Fibroblast of pulmonary artery (primary cell): ENCODE measurements at places on chromosomes 4 and X.

GRCh38 chr4:152577708-152578396, 42.0 kb upstream of the FBXW7 start:
- DNase-seq = no peak

DNA sequence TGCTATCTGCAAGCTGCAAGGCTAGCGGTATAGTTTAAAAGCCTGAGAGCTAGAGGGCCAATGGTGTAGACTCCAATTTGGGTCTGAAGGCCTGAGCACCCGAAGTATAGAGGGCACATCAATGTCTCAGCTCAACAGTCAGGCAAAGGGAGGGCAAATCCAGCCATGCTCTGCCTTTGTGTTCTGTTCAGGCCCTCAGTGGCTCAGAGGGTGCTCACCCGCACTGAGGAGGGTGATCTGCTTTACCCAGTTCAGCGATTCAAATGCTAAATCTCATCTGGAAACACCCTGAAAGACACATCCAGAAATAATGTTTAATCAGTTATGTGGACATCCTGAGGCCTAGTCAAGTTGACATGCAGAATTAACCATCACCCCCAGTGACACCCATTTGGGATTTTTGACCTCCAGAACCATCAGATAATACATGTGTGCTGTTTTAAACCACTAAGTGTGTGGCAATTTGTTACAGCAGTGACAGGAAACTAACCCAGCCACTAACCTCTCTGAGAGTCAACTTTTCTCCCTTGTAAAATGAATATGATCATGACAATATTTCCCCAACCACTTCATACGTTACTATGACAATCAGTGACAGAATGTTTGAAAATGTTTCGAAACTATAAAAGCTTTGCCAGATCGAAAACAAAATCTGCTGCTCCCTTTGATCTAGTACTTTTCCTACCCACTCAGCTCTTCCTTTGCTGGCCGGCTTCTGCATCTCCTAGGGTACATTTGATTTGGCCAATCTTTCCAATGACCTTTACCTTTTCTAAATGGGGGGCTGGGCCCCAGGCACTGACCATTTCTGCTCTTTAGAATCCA, 8.4 kb upstream of the TBL1X start:
- no peak for DNase-seq

GRCh38 chr4:4851906-4852305, 7.6 kb upstream of the MSX1 start:
- no peak for DNase-seq

DNA sequence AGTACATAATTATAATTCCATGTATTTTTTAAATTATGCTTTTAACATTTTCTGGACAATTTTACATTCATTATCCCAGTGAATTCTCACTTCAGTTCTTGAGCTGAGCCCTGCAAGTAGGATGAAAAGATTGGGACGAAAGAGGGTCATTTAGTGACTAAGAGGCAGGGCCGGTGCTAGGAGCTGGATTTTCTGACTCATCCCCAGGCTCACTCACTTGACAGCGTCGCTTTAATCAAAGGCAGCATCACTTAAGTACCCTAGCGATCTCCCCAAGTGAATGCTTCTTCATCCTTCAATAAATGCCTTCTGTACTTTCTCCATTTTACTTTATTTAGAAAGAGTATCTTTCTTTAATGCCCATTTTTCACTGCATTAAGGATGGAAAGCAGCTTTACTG, 263.6 kb downstream of the HS3ST1 start:
- no peak for DNase-seq

- DNase-seq = no peak
These were observed 28.2 kb upstream of the PGK1 start for GRCh38 chrX:78075787-78076389.

GRCh38 chr4:10101671-10102473, 14.7 kb downstream of the WDR1 start:
- no peak for DNase-seq

DNA sequence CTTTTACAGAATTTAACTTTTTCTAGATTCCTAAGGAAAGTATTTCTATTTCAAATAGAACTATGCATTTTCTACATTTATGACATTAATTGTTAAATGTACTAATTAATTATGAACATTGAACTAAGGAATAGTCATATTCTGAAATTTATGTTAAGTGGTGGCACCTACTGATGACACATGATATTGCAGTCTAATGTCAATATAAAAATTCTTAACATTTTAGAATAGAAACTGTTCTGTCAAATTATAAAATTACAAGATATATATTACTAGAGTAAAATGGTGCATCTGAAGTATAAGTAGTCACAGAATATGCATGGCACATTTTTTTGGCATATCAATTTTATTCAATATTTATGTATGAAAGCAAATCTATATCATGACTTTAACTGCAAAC, 40.2 kb upstream of the NDNF start:
- DNase-seq = peak; percentile 7
